ENCODE measurements at places on chromosomes 16 and 17.

DNA sequence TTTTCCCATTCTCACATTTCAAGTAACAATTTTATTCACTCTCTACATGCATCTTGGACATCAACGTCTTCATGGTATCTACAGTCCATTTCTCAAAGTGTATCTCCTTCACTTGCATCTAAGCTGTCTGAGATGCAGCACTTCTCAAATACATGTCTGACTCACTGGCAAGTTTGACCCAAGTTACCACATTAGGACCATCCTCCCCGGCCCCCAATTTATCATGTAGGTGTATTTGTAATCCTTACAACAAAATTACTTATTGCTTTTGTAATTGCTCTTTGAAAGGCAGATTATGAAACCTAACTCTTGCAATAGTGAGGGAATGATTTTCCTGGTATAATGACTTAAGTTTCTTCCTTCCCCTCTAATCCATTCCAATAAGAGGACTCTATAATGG lies 28.9 kb upstream of the ULK2 start:
- no peak for DNase-seq

DNA sequence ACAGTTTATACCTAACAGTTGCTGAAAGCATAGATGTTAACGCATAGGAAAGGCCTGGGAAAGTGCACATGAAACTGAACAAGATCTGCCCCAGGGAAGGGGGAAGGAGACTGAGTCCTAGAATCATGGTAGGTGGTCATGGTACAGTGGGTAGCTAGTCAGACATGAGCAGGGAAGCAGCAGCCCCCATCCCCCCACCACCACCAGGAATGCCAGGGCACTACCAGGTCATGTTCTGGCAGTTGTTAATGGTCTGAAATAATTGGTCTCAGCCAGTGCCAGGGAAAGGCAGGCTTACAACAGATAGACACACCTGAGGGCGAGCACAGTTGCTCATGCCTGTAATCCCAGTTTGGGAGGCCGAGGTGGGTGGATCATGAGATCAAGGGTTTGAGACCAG lies 185.2 kb downstream of the CPPED1 start:
- DNase-seq = no peak

- no peak for DNase-seq
These were observed 288.6 kb upstream of the CCL2 start for GRCh38 chr17:33966410-33967059.

DNA sequence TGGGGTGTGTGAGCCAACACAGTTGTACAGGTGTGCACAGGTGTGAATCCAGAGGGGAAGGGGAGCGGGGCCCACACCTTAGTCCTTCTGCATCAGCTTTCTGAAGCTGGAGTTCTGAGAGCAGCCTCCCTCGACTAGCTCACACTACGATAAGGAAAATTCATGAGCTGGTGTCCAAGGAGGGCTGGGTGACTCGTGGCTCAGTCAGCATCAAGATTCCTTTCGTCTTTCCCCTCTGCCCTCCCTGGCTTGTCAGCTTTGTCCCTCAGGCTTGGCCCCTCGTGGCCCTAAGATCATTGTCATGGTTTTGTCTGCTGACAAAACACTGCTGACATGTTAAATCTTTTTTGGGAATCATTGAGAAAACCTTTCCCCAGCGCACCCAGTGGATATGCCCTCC lies 47.5 kb downstream of the OR1D5 start:
- no peak for DNase-seq

DNA sequence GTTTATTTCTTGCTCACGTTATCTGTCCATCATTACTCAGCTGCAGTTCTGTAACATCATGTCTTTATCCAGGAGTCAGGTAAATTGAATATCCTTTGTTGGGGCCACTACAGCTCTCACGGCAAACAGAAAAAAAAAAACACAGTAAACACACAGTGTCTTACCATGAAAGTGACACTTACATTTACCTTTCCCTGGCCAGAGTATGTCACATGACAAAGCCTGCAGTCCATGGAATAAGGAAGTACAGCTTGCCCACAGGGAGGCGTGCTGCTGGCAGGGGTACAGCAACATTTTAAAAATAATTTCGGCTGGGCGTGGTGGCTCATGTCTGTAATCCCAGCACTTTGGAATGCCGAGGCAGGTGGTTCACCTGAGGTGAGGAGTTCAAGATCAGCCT lies 85.7 kb upstream of the HS3ST4 start:
- DNase-seq = no peak

GRCh38 chr17:19249681-19250080 lies 12.5 kb downstream of the EPN2 start:
- no peak for DNase-seq

GRCh38 chr17:80910043-80910442 lies 81.6 kb upstream of the CHMP6 start:
- DNase-seq = no peak
